ENCODE measurements at places on chromosomes 12 and 14. TPM values are rescaled to one million over a fixed set of nuclear protein-coding genes. Genes with fewer than 3 reads are reported as not detected.
A peak's percentile ranks its signal among the peaks of the same experiment; 100 is the strongest.

Gene INHBE
- 0.56 TPM for total RNA-seq

Gene LGR5
- total RNA-seq: 0.97 TPM

DNA sequence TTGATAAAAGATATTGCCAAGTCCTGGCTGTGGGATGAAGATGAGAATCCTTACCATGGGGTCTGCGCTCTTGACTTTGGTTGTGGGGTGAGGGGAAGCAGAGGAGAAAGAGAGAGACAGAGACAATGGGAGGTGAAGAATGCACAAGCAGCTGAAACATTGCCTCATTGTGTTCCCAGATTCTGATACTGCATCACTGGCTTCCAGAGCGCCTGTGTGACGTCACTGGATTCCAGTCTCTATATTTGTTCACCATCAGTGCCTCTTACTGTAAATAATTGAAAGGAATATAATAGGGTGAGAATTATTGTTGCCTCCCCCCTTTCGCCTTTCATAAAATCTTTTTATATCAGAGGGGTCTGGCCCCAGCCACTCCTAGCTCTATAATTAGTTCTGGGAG lies 188.9 kb upstream of the NTF3 start:
- no peak for DNase-seq

Gene FSCB
- total RNA-seq: not detected

DNA sequence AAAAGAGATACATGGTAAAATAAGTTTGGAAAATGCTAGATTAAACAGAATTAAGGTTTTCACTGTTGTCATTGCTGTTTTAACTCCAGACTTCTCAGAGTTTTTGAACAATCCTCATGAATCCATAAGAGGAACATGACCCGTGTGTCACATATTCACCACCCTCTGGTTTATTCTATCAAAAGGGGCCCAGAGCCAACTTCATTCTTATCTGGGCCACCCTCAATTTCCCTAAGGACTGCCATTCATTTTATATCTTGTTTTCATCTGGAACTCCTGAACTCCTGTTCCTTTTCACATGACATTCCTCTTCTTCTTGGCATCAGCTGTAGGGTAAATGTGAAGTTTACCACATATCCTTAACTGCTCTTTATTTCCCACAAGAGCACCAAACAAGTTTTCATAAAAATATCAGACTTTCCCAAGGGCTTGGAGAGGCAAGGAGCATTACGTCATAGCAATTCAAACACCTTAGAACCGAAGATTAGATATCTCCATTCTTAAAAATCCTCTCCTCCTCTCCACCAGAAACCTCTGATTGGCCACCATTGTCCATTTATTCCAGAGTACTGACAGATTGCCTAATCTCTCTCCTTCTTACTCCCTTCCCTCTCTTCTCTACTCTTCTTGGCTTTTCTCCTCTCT lies 225.2 kb downstream of the SEC23A start:
- no peak for DNase-seq

DNA sequence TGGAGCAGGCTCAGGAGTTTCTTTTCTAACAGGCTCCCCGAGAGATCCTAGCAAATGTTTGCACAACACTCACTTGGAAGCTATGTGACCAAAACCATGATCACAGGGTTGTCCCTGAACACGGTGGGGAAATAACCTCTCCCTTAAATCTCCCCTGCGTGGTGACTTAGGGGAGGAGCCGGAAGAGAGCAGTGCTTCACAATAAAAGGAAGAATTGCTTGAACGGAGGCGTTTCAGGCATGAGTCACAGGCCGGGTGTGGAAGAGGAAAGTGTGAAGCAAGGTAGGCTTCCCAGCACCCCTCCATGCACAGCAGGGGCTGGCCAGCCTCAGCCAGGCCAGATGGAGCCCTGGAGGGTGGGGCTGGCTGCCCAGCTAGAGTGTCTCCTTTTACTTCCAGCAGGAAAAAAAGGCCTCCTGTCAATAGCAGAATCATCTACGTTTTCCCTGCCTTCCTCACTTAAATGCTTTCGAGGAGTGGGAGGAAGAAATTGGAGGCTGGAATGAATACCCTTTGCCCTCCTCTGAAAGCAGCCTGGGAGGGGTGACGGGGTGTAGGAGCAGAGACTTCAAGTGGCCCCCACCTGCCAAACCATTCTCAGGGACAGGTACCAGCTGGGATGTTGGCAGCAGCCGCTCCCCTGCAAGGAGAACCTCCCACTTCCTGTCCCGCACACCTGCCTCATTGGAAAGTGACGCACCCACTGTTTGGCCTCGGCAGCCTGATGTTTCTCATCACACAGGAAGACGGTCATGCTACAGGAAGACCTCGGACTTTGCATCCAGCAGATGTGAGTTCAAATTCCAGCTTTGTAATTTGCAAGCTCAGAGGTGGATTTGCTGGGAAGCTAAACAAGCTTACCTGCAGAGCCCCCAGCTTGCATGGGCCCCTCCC lies 30.1 kb upstream of the PPP2R5C start:
- DNase-seq: peak; percentile 84
